ENCODE measurements at places on chromosomes 3 and 15. TPM values are rescaled to one million over a fixed set of nuclear protein-coding genes. Genes with fewer than 3 reads are reported as not detected.

The C3orf49 gene
- not detected for total RNA-seq

The TGM5 gene
- total RNA-seq, result not detected

The DPH6 gene
- total RNA-seq, result 8.4 TPM

The UTS2B gene
- total RNA-seq, result 0.89 TPM

The NRROS gene
- not detected for total RNA-seq
